ENCODE measurements at places on chromosomes 7 and 10. TPM values are rescaled to one million over a fixed set of nuclear protein-coding genes. Genes with fewer than 3 reads are reported as not detected.

Gene CYP3A4
- not detected for polyA plus RNA-seq

Gene TSPAN14
- polyA plus RNA-seq: 22.0 TPM

Gene PRKG1
- not detected for polyA plus RNA-seq

Gene IFIT3
- 51.7 TPM for polyA plus RNA-seq

Gene IL6
- not detected for polyA plus RNA-seq

Gene KAZALD1
- 3.1 TPM for polyA plus RNA-seq

Gene PTF1A
- not detected for polyA plus RNA-seq

Gene TMEM178B
- 0.13 TPM for polyA plus RNA-seq

Gene LMBR1
- polyA plus RNA-seq: 44.2 TPM

Gene ZNF853
- polyA plus RNA-seq: not detected

Gene TRIM50
- polyA plus RNA-seq: not detected

Gene FAM13C
- polyA plus RNA-seq: not detected

Gene GPR26
- polyA plus RNA-seq: not detected

Gene TAS2R5
- polyA plus RNA-seq: 0.30 TPM

Gene CPEB3
- 1.5 TPM for polyA plus RNA-seq

Gene VGF
- polyA plus RNA-seq: 0.12 TPM

Gene PALD1
- 10.3 TPM for polyA plus RNA-seq

Gene PLXDC2
- polyA plus RNA-seq: not detected

Gene PDE1C
- polyA plus RNA-seq: 0.29 TPM

Gene SMARCD3
- 0.28 TPM for polyA plus RNA-seq

Gene DUSP5
- 4.3 TPM for polyA plus RNA-seq

Gene TMEM184A
- polyA plus RNA-seq: not detected

Gene SLF2
- polyA plus RNA-seq: 22.0 TPM

Gene VPS37D
- polyA plus RNA-seq: not detected

Gene AKR1E2
- polyA plus RNA-seq: not detected

Gene NRCAM
- 0.92 TPM for polyA plus RNA-seq

Data from GM12878 (cell line).